ENCODE measurements at places on chromosomes 5 and 9. TPM values are rescaled to one million over a fixed set of nuclear protein-coding genes. Genes with fewer than 3 reads are reported as not detected.
A peak's percentile ranks its signal among the peaks of the same experiment; 100 is the strongest.

DNA sequence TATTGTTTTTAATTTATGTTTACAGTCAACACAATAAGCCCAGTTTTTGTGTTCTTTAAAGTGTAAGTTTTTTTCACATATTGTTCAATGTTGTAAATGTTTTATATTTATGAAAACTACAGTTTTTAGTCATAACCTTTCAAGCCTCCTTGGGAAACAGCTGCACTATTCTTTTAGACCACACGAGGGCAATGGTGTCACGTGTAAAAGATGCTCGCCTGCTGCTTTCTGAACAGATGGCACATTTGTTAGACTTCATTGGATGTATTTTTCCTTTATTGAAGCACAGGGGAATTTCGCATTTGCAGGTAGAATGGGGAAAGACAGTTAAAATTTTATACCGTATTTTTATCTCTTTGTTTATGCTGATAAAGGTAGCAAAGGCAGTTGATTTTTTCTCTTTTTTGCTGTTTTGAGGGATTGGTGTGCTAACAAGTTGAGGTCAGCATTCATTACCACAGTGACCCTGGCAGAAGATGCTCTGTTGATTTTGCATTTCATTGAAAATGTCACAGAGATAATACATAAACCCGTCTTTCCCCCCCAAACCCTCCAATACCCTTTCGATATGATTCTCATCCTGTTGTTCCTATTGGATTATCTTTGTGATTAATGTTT lies 59.0 kb downstream of the MAT2B start:
- peak; percentile 60 for DNase-seq

DNA sequence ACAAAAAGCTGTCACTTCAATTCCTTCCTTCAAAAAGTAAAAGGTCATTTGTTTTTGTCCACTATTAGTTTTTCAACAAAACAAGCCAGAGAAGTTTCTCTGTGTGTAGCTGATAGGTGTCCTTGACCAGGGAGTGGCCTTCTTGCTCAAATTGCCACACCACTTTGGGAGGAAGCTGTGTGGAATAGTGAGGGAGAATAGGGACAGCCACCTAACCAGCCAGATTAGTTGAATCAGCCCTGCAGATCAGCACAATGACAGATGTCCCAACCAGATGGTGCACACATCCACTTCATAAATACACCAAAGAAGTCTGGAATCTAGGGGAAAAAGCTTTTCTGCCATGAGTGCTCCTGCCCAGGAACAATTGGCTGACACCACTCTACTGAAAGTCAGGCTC lies 37.2 kb downstream of the NREP start:
- no peak for DNase-seq

DNA sequence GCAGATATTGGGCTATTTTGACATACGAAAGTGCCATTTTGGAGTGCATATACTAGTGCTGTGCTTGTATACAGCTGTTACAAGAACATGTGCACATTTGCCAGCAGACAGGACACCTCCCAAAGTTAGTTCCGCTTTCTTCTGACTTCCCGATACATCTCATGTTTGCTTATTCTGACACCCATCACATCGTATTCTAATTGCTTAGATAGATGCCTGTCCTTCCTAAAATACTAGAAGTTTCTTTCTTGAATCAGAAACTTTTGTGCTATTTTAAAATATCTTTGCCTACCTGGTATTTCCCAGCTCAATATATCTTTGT lies 177.8 kb downstream of the TTLL11 start:
- DNase-seq: no peak

DNA sequence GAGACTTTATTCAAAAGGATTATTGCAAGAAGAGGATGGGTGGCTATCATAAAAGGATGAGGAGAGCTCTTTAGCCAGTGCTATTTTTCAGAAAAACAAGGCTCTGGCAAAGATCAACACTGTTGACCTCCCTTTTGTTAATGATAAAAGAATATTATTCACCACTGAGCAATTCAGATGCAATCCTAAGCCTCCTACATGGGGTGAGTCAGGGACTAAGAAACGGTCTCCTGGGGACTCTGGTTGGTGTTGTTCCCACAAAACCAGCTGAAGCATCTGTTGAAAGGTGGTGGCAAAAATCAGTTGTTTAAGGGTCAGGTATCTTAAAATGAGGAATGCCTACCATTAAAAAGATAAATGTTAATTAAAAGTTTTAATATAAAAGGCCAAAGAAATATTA lies 7.7 kb upstream of the GCNT1 start:
- DNase-seq: no peak

DNA sequence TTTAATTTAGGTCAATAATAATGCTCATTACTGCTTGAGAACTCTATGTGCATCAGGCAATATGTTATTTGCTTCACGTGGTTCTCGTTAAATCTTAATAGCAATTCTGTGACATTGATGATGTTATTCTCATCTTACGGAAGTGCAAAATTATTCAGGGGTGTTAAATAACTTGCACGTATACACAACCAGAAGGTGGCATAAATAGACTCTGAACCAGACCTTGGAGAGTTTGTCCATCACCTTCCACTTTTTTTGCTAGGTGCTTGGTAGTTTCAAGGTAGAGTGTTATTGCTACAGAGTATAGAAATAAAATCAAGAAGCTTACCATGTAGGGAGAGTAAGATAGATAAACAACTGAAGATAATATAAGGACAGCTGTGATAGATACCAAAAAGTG lies 23.6 kb upstream of the TNFAIP8 start:
- DNase-seq: no peak

DNA sequence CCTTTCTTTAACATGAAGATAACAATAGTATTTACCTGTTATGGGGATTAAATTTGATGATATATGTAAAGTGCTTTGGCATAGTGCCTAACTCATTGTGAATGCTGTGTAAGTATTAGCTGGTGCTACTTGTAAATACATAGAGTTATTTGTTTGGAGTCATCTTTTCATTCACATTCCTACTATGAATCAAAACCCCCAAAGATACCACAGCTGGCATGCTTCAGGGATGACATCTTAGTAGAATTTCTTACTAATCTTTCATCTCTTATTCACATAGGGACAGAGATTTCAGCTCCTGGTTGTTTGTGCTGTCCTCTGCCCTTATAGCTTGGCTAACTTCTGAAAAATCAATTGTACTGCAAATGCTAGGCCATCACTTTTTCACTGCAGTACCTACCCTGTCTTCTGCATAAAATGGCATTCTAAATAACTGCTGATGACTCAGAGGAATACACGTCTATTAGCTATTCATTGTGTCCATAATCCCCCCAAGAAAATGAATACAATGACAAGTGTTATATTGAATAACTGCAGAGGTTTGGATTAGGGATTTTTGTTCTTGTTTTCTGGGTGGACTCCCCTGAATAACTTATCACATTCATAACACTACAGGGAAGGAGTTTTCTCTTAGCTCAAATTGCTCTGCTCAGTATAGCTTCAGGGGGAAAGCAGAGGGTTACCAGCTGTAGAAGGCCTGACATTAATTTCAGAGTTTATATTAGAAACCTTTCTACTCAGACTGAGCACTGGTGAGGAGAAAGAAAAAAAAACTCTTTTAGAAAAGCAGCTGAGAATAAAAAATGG lies 192.2 kb upstream of the C9orf72 start:
- DNase-seq: no peak

DNA sequence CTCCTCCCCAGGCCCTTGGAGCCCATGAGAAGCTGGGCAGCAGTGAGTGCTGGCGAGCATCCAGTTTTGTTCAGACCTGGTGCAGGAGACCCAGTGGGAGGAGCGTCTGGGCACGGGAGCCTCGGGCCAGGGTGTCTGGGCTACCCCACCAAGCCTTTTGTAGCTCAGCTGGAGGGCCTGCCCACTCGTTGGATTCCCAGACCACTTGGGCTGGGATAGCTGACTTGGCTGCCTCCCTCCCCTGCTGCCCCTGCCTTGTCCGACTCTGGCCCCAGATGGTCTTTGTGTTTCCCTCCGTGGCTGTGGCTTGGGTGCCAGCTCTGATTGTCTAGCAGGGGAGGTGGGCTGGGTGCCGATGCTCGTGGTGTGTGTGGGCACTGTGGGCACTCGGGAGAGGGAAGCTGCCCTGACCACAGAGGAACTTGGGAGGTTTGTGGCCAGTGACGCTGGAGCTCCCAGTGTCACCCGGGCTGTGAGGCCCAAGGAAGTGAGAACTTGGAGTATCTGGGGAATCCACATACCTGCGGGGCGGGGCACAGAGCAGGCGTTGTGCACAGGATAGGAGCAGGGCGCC lies 47.3 kb downstream of the WNK2 start:
- DNase-seq: no peak

DNA sequence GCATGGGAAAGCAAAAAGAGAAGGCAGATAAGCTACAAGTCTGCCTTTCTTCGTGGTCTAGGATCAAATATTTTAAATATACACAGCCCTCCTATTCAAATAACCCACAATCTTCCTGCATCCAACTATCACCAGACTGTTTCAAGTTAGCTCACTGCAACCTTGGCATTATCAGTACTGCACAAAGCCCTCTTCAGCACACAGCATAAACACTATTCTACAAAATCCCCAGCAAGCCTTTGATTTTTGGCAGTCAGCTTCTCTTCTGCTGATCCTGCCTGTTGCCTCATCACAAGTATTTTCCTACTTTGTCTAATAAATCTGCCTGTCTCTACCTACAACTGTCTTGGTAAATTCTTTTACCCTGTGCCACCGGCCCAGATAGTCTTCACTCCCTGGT lies 142.9 kb downstream of the COX7C start:
- DNase-seq: no peak

Gene SLC22A5
- total RNA-seq: 11.8 TPM

DNA sequence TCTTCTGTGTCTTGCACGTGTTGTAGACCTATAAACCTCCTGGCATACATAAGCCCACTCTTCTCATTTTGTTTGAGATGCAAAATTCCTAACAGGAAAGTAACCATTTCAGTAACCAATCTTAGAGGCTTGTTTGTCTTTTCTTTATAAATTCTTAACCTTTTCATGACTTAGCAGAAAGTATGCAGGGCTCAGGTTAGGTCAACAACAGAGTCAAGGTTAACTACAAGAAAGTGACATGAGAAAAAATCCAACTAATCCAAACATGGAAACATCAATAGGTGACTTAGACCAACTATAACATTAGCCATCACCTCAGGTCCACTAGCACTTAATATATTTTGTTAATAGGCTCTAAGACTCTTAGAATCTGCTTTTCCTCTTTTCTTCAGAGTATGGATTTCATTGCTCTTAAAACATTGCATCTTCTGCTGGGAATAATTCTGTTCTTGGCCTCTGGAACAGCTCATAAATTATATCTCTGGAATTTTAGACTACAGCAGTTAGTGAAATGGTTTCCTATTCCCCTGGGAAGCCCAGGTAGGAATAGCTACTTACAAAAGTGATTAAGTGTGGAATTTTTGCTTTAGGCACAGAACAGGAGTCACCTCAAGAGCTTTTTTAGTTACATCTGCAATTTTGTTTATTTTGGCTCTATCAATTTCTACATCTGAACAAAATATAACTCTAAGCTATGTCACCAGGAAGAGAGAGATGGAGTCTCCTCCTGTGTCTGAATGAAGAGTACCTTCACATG lies 155.3 kb upstream of the ANKRD55 start:
- DNase-seq: no peak

- DNase-seq: no peak
Observed at GRCh38 chr9:135034106-135034505, 53.4 kb upstream of the OLFM1 start.
